NCI-H774 (cell line): ENCODE measurements at places on chromosomes 4 and X.
A peak's percentile ranks its signal among the peaks of the same experiment; 100 is the strongest.

- no peak for DNase-seq
These were observed 73.1 kb upstream of the FMR1 start for GRCh38 chrX:147838465-147839131.

DNA sequence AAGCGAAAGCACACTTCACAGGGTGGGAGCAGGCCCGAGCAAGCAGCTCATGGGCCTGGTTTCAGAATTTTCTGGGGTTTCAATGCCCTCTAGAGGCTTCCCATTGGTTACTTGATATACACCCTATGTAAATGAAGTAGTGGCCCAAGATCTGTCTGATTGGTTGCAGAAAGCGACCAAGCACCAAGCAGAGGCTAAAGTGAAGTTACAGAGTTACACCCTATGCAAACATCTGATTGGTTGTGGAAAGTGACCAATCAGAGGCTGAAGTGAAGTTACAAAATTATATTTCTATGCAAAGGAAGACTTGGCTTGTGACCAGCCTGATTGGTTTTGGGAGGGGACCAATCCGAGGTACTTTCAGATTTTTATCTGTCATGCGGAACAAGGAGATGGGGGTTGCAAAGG lies 8.2 kb downstream of the FHIP1A start:
- DNase-seq = no peak

- no peak for DNase-seq
These were observed 4.5 kb upstream of the WWC2 start for GRCh38 chr4:183094393-183095198.

- DNase-seq = no peak
These were observed 48.3 kb upstream of the WDR1 start for GRCh38 chr4:10164877-10165283.

GRCh38 chr4:188387179-188387791 lies 248.0 kb downstream of the TRIML1 start:
- no peak for DNase-seq

- no peak for DNase-seq
These were observed 235.6 kb upstream of the JADE1 start for GRCh38 chr4:128573781-128574508.

GRCh38 chrX:147962476-147962875 lies 18.7 kb upstream of the FMR1NB start:
- no peak for DNase-seq

GRCh38 chrX:77640702-77641101 lies 145.3 kb downstream of the ATRX start:
- DNase-seq = no peak

- DNase-seq = no peak
These were observed 10.7 kb upstream of the CCDC149 start for GRCh38 chr4:24923550-24923949.

DNA sequence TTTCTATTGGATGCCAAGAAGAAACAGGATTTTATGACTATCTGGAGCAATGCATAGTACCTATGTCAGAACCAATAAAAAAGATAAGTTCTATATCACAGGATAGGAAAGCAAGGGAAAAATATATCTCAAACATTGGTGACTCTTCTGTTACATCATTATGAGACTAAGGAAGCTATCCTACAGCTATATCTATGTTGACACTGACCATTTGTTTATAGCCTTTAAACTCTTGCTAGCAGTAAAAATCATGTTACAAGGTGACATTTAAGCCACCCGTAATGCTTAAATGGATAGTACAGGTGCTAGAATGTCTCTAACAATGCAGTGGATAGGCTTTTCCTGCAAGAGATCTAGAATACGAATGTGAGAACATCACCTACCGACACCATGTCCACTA lies 28.6 kb upstream of the EPGN start:
- no peak for DNase-seq

GRCh38 chr4:150962245-150962644 lies 52.8 kb downstream of the LRBA start:
- DNase-seq = no peak

GRCh38 chr4:139666735-139667281 lies 1.2 kb downstream of the MGST2 start:
- DNase-seq = no peak

GRCh38 chr4:53100501-53101190 lies 238.5 kb downstream of the RASL11B start:
- no peak for DNase-seq

- peak; percentile 76 for DNase-seq
These were observed 102.1 kb downstream of the UCHL1 start for GRCh38 chr4:41358647-41359421.

DNA sequence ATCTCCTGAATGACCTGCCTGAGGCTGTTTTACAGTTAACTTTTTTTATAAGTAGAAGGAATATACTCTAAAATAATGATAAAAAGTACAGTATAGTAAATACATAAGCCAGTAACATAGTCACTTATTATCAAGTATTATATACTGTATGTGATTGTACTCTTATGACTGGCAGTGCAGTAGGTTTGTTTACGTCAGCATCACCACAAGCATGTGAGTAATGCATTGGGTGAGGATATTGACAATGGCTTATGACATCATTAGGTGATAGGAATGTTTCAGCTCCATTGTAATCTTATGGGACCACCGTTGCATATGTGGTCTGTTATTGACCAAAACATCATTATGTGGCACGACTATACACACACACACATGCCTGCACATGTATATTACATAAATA lies 20.5 kb downstream of the NUDT9 start:
- no peak for DNase-seq

DNA sequence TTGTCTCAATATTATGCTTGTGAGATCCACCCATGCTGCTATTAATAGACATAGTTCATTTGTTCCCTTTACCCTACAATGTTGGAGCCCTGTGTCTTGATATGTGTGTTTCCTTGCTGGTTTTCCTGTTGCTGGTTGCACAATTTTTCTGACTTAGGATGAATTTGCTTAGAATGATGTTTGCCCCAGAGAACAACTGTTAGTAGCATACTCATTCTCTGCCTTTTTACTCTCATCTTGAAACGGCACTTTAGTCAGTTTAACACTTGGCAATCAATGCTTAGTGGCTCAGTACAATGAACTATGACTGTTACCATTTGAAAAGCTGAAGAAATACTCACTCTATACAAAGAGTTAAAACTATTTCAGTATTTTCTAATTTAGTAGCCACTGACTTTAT lies 158.8 kb upstream of the NDST4 start:
- no peak for DNase-seq

GRCh38 chr4:176134670-176135069 lies 60.7 kb downstream of the SPATA4 start:
- DNase-seq = no peak
